Psoas muscle (tissue), 8 donors: ENCODE measurements at places on chromosomes 1 and 21.

- no peak for DNase-seq
Observed at GRCh38 chr1:11967028-11967547, 13.2 kb upstream of the MFN2 start.

DNA sequence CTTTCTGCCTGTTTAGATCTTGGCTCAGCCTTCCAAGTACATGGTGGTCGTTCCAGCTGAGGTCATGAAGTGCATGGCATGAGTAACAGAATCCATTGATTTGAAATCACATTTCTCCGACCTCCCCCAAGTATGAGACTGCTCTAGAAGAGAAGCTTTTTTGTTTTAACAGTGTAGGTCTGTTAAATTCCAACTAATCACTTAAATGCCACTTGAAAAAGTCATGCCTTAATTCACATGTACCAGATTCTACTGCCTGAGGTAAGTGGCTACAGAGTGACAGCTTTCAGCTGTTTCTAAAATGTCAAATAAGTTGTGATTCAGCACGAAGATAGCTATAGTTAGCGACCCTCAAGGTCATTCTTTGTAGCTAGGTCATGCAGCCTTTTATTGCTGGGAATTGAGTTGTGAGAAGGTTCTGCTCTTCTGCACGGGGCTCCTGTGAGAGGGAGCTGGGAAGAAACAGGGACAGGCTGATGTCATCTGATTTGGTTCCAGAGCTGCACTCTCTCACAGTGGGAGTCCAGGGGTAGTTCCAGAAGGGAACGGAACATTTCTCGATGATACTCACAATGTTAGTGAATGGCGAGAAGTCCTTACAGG lies 112.7 kb downstream of the VPS13D start:
- no peak for DNase-seq

GRCh38 chr1:27116232-27116631 lies 38.7 kb downstream of the SLC9A1 start:
- DNase-seq: no peak

DNA sequence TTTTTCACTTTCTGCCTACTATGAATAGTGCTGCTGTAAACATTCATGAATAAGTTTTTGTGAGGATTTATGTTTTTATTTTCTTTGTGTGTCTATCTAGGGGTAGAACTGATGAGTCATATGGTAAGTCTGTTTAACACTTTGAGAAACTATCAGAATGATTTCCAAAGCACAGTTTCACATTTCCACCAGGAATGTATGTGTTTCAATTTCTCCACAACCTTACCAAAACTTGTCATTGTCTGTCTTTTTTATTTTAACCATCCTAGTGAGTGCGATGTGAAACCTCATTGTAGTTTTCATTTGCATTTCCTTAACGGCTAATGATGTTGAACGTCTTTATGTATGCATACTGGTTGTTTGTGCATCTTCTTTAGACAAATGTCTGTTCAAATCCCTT lies 23.5 kb downstream of the RNASEL start:
- no peak for DNase-seq

DNA sequence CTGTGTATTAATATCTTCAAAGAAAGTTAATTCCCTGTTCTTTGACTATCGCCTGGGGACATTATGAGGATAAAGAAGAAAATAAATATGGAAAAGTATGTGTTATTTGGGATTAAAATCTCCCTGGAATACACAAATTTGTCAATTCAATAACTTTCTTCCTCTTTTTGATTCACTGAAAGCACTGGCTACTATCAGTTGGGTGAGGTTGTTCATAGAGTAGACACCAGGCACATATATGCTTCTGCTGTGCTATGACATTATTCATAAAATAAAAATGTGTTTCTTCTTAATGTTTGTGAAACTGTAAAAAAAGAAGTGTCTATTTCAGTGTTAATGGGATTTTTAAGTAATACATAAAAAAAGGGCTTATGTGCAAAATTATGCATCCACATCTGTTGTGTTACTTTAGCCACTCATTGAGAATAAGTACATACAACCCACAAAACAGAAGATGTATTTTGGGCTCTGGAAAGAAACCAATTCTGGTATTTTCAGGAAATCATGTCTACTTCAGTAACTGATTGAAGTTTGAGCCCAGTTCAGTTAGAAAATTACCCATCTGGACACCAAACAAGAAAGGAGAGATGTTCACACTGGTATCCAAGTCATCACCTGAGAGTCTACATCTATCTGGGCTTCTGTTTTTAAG lies 169.4 kb downstream of the GABPA start:
- no peak for DNase-seq

DNA sequence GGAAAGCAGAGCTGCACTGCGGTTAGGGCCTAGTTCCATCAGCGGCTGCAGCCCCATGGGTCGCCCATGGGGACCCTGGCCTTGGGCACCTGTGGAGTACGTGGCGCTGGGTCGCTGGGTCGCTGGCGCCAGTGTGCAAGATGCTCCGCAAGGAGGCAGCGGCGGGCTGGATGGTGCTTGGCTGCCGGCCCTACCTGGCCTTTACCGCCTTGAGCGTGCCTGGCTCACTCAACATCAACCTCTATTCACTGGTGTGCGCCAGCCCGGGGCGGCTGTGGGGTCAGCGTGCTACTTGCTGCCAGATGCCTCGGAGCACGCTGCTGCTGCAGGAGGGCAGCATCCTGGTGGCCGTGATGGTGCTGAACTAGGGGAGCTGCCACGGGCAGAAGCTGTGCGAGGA lies 85.1 kb upstream of the RHOU start:
- DNase-seq: no peak
